ENCODE measurements at places on chromosomes 4 and X.

- DNase-seq, result no peak
These were observed 68.2 kb downstream of the SLC2A9 start for GRCh38 chr4:9953089-9953488.

GRCh38 chr4:139734201-139734874 lies 68.7 kb downstream of the MGST2 start:
- no peak for DNase-seq

GRCh38 chr4:12165616-12166015 lies 736.9 kb upstream of the HS3ST1 start:
- no peak for DNase-seq

GRCh38 chrX:119477812-119478232 lies 9.6 kb downstream of the SLC25A5 start:
- DNase-seq, result no peak
